ENCODE measurements at places on chromosomes 1 and 21.

DNA sequence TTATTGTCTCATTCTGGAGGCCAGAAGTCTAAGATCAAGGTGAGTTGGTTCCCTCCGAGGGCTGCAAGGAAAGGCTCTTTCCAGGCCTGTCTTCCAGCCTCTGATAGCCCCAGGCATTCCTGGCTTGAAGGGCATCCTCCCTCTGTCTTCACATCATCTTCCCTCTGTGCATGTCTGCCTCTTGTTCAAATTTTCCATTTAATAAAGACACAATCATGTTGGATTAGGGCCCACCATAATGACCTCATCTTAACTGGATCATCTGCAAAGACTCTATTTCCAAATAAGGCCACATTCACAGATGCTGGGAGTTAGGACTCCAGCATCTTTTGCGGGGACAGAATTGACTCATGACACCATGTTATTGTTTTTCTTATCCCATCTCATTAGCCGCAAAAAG lies 24.5 kb downstream of the HUNK start:
- ATAC-seq: peak; percentile 39

- ATAC-seq: no peak
Observed at GRCh38 chr1:55007625-55008024, 8.9 kb downstream of the BSND start.

DNA sequence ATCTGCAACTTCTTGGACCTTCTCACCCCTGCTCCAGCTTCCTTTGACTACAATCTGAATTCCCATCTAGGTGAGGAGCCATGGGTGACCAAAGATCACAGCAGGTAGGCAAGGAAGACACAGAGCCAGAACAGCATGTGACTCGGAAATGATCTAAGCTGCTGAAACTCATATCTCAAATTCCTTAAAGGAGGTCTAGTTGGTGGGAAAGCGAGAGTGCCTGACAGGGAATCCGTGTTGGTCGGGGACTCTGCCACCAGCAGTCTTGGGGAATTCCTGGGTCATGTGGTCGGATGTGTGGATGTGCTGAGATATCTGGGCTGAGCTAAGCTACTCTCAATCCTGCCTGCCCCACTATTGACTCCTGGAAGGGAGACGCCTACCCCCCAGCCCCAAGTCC lies 3.2 kb upstream of the NUAK2 start:
- ATAC-seq: no peak

GRCh38 chr1:231919886-231920285 lies 293.3 kb downstream of the DISC1 start:
- ATAC-seq: no peak

DNA sequence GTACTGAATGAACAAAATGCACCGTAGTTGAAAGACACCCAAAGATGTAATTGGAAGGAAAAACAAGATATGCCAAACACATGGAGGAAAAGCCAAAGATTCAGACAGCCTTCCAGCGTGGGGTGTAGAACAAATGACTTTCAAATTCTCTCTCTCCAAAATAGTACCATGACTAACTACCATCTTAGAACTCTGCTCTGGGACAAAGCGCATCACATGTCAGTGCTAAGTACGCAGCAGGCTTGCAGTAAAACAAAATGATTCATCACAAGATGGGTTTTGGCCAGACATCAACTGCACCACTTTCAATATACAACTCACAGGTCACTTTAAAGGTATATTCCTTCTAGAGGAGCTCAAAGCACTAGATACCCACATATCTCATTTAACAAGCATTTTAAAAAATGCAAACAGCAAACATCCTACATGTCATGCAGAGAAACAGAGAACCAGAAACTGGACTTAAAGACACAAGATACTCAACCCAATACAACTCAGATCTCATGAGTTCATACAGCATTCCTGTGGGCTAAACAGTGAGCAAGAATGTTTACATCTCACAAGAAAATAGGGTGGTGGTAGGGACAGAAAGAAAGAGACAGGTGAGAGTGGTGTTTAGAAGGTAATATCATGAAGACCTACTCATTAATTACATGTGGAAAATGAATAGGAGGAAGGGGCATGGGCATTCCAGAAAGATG lies 75.7 kb downstream of the BCAR3 start:
- ATAC-seq: peak; percentile 71

DNA sequence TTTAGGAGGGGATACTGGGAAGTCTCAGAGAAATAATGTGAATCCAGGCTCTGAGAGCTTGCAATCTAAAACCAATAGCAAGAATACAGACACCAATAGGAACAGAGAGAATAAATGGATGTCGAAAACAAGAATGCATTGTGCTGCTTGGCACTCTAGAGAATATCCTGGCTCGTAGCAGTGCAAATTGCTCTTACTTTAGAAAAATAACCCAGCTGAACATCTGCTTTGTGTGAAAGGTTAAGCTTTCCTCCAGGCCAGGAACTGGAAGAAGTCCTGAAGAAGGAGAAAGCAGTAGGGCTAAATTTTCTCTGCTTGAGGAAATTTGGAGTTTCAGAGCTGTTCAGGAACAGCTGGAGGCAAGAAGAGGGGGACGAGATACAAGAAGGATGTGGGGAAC lies 382.3 kb downstream of the HHIPL2 start:
- ATAC-seq: no peak

DNA sequence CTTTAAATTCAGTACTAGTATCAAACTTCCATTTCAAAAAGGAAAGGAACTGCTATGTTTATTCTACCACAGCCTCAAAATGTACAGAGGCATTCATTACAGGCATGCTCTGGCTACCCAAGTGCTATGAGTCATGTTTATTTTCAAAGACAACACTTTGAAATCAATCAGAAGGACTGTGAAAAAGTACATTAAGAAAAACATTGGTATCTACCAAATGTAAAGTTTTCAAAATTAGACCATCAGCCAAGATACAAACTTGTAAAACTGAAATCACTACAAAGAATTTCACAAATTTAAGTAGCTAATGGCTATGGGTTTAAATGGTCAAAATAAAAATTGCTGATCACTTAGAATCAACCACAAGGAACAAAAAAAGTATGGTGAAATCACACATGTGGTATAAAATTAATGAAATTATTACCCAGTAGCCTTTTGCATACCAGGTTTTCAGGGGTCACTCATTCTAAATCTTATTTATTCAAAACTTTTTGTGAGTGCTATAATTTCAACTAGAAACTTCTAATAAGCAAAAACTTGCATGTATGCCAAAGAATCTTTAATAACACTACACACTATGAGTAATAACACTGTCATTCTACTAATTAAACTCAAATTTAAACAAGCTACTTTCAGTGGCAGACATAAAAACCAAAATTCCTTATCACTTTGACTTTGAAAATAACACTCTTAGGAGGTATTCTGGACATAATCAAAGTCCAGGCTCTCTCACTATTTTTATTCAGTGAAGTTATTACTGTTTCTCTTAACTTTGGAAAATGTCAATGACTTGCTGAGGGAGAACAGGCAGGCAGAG lies 49.2 kb downstream of the ENAH start:
- no peak for ATAC-seq

- no peak for ATAC-seq
Observed at GRCh38 chr1:181548497-181548896, 65.2 kb downstream of the CACNA1E start.

GRCh38 chr1:20063861-20064292 lies 6.1 kb upstream of the PLA2G5 start:
- no peak for ATAC-seq

DNA sequence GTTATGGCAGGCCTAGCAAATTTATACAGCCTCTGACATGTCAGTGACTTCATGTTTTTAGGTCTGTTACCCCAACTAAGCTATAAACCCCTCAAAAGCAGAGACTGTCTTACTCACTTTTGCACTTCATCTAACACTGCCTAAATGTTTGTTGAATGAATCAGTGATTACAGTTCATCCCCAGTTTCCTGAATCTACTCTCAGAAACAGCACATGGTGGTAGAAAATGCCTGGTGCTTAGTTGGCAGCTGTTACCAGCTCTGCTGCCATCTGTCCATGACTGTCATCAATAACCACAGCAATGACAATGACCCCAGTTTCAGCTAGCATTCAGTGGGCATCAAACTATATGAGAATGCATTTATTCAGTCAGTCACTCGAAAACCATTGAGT lies 110.5 kb upstream of the SERBP1 start:
- ATAC-seq: no peak

- ATAC-seq: no peak
Observed at GRCh38 chr21:46307625-46308024, 16.0 kb downstream of the C21orf58 start.

- no peak for ATAC-seq
Observed at GRCh38 chr1:152026895-152027294, 9.9 kb downstream of the S100A11 start.

- no peak for ATAC-seq
Observed at GRCh38 chr21:45838634-45839033, 142.9 kb upstream of the COL6A1 start.

- no peak for ATAC-seq
Observed at GRCh38 chr1:49606082-49606481, 417.7 kb downstream of the AGBL4 start.

DNA sequence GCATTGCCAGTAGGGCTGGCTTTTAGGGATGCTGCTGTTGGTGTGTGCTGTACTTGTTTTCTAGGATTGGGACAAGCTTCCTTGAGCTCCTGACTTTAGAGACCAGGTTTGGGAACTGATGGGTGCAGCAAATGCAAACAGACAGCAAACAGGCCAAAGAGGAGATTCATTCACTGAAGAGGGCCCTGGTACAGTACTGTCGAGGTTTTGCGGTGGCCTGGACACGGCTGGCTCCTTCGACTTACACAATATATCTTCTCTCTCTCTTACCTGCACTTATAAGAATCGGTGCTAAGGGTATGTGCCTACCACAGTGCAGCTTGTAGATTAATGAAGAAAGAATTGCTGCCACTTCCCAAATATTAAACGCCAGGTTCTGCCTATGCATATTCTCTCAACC lies 44.6 kb downstream of the ATP1A1 start:
- ATAC-seq: no peak

GRCh38 chr1:8274352-8274751 lies 43.6 kb upstream of the SLC45A1 start:
- no peak for ATAC-seq

GRCh38 chr1:201941420-201942128 lies 4.8 kb downstream of the LMOD1 start:
- no peak for ATAC-seq

DNA sequence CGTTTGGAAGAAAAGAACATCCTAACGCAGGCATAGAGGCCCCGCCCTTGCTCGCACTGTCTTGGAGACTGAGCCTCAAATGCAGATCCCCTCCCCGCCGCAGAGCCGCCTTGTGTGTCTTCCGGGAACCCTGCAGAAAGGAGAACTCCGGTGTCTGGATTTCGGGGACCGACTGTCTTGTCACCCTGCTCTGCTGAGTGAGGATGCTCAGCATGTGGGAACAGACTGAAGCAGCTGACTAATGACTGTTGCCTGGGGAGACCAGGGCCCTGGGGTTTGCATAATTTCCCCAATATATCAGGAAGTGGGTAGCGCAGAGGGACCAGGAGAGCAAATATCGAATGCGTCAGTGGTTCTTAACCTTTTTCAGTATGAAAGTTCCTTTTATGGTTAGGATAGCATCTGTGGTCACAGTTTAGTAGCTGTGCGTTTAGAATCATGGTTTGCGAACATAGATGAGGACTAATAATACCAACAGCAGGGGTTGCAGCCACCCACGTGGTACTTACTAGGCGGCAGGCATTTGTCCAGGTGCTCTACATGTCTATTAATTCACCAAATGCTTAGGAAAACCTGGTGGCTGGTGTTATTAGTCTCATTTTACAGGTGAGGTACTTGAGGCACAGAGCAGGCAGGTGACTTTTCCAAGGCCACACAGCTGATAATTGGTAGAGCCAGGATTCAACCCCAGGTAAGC lies 14.3 kb downstream of the GPR137B start:
- ATAC-seq: peak; percentile 46

- ATAC-seq: no peak
Observed at GRCh38 chr21:22710721-22711120, 1712.5 kb downstream of the NCAM2 start.

- ATAC-seq: no peak
Observed at GRCh38 chr1:53462193-53462592, 3.0 kb downstream of the DMRTB1 start.

DNA sequence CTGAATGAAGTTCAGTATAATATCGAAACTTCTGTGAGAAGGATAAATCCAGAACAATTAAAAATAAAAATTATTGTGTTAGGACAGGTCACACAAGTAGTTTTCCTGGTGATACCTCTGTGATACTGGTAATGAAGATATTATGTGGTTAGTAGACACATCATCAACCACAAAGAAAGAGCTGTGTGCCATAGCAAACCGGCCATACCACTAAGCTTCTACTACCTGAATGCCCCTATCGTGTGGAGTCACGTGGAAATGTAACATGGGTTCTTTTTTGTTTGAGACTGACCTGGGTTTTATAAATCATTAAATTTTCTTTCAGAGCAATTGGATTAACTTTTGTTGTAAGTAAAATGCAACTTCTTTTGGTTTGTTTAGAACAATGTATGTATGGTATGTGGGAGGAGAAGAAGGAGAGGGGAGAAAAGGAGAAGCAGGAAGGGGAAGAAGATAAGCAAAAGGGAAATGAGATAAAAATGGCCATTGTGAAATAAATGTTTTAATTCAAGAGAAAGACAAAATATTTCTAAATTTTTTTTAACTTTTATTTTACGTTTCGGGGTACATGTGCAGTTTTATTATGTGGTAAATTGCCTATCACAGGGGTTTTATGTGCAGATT lies 58.2 kb upstream of the LRRC8B start:
- ATAC-seq: no peak

GRCh38 chr21:44539046-44539445 lies 949 bp downstream of the KRTAP10-1 start:
- ATAC-seq: no peak

DNA sequence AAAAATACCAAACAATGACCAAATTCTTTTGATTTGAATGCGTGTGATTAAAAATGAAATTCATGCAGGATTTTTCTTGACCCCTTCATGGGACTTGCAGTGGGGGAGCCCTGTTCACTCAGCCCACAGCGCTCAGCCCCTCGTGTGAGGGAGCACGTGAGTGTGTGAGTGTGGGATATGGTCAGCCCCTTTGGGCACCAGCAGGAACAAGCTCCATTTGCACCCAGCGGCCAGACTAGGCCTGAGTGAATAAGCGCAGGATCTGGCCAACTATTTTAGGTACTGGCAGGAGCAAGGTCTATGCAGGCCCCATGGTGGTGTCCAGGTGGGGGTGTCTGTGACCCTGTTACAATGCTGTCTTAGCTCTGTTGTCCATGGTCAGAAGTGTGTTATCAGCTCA lies 1631.2 kb downstream of the BRINP3 start:
- no peak for ATAC-seq

GRCh38 chr1:31699341-31699891 lies 4.4 kb downstream of the COL16A1 start:
- no peak for ATAC-seq

Measured in gastroesophageal sphincter (tissue), 4 donors.